ENCODE measurements at places on chromosomes 6 and 20.

DNA sequence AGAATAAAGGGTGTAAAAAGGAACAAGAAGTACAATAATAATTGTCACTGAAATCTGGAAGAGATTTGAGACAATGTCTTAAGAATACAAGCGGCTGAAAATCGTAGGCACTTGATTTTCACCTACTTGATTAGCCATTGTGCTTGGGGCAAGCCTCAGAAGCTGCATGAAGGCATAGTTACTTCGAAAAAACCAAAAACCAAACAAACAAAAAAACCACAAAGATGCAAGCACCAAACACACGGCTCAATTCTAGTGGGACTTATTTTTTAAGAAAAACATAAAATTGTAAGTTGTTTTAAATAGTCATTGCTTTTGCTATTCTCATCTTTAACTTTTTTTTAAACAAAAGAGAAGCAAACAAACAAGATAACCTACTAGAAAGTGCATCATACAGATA lies 235.6 kb downstream of the OGFRL1 start:
- no peaks in the 10 kb centered on the region for H3K27me3 ChIP-seq
- no peaks in the 10 kb centered on the region for H3K4me1 ChIP-seq
- no peaks in the 10 kb centered on the region for H3K36me3 ChIP-seq
- DNase-seq: no peak

- no peaks in the 10 kb centered on the region for H3K27me3 ChIP-seq
- peaks cover 14% of the 10 kb centered on the region for H3K36me3 ChIP-seq
- H3K4me3 ChIP-seq: no peak overlapping the region
- no peak overlapping the region for H3K27ac ChIP-seq
- no peaks in the 10 kb centered on the region for H3K4me1 ChIP-seq
Measured at GRCh38 chr6:24534329-24534728, 39.6 kb downstream of the ALDH5A1 start.

DNA sequence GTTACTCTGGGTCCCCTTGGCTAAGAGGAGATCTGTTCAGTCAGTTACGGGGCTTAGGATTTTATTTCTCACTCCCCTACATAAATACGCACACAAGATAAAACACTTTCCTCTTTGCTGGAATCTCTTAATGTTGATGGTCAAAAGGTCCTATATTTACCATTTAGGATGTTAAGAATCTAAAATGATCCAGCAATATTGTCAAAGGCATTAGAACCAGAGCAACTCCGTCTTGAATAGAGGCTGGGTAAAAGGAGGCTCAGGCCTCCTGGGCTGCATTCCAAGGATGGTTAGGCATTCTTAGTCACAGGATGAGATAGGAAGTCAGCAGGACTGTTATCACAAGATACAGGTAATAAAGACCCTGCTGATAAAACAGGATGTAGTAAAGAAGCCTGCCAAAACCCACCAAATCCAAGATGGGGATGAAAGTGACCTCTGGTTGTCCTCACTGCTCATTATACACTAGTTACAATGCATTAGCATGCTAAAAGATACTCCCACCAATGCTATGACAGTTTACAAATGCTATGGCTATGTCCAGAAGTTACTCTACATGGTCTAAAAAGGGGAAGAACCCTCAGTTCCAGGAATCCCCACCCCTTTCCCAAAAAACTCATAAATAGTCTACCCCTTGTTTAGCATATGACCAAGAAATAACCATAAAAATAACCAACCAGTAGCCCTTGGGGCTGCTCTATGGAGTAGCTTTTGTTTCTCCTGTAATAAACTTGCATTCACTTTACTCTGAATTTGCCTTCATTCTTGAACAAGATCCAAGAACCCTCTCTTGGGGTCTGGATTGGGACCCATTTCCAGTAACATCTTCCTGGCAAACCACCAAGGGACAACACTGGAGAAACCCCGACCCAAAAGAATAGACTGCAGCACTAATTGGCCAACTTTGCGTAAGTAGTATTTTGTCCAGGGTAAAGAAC lies 107.5 kb downstream of the DTNBP1 start:
- no peak overlapping the region for H3K27ac ChIP-seq
- H3K4me1 ChIP-seq: no peaks in the 10 kb centered on the region
- no peak for DNase-seq

DNA sequence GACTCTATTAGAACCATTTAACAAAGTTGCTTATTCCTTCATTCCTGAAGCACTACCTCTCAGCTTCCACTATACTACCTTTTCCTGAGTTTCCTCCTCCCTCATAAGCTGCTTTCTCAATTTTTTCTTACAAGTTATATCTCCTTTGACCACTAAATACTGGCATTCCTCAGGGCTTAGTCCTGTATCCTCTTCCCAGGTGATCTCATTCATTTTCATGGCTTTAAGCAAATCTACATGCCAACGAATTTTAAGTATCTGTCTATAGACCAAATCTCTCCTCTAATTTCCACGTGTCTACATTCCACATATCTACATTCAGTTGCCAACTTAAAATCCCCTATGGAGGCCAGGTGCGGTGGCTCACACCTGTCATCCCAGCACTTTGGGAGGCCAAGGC lies 134.7 kb downstream of the BTBD9 start:
- no peak for DNase-seq
- H3K36me3 ChIP-seq: no peaks in the 10 kb centered on the region
- no peaks in the 10 kb centered on the region for H3K27me3 ChIP-seq
- H3K4me3 ChIP-seq: no peak overlapping the region
- no peaks in the 10 kb centered on the region for H3K4me1 ChIP-seq
